ENCODE measurements at places on chromosomes 2 and 18.

DNA sequence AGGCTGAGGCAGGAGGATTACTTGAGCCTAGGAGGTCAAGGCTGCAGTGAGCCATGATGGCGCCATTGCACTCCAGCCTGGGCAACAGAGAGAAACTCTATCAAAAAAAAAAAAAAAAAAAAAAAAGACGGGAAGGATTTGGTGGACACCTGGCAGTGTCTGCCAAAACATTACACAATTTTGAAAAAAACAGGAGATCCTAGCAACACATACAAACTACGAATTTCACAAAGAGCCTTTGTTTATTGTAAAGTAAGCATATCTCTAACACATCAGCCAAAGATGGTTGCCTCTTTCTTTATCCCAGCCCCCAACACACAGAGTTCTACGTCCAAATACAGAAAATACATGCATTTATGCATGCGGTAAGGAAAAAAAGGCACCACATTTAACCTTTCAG lies 7.6 kb downstream of the GPR45 start:
- H3K27me3 ChIP-seq, result peaks cover 2% of the 10 kb centered on the region
- no peak overlapping the region for H3K27ac ChIP-seq
- no peak overlapping the region for H3K4me3 ChIP-seq
- no peaks in the 10 kb centered on the region for H3K36me3 ChIP-seq
- no peak for DNase-seq
- H3K4me1 ChIP-seq, result no peaks in the 10 kb centered on the region

- peak overlapping the region; percentile 94 for H3K4me3 ChIP-seq
- no peak for DNase-seq
- peak overlapping the region; percentile 93 for H3K27ac ChIP-seq
- H3K27me3 ChIP-seq, result peaks cover 11% of the 10 kb centered on the region
Observed at GRCh38 chr2:176268976-176269318, 295 bp upstream of the MTX2 start.

- no peak overlapping the region for H3K4me3 ChIP-seq
- no peak for DNase-seq
- no peak overlapping the region for H3K27ac ChIP-seq
- H3K36me3 ChIP-seq, result peaks cover 5% of the 10 kb centered on the region
- no peaks in the 10 kb centered on the region for H3K27me3 ChIP-seq
Observed at GRCh38 chr2:241224851-241225438, 36.5 kb downstream of the ANO7 start.

GRCh38 chr2:173077506-173078177 lies 2.0 kb downstream of the MAP3K20 start:
- H3K4me3 ChIP-seq, result peak overlapping the region; percentile 88
- peaks cover under 1% of the 10 kb centered on the region for H3K27me3 ChIP-seq
- no peak for DNase-seq
- H3K27ac ChIP-seq, result peak overlapping the region; percentile 96
- H3K4me1 ChIP-seq, result peaks cover 35% of the 10 kb centered on the region

DNA sequence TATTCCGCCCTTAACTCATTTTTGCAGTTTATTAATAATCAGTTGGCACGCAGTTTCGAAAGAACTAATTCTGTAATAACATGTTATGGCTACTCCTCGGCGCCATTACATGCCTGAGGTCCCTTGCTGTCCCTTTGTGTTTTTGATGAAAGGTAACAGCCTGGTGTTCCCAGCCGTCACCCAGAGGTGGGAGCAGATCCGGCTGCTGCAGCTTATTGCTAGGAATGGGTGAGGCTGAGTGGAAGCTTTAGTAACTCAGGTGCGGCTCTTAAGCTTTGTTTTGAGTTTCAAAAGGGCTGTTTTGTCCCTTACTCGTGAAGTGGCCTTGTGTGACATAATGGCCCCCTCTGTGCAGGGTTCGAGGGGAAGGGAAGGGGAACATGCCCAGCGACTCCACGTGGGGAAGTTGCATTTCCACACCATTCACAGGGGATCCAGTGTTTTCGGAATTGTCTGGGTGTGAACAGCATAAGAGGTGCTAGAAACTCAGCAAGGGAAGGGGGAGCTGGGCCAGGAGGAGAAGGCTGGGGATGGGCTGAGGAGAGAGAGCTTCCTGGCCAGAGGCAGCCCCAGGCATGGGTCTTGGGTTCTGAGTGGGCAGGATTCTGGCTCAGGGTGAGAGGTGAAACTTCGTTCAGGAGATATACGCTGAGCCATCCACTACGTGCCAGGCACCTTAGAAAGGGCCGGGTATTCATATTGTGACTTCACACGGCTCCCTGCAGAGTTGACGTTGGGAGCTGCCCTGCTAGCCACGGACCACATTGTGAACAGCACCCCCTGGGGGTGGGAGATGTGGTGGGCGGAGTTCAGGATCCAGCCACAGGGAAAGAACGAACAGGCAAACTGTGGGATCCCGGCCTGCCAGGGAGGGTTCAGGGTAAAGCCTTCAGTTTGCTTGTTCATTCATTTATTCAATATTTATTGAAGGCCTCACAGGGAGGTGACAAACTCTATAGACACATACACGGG lies 84.4 kb downstream of the TGOLN2 start:
- H3K27ac ChIP-seq, result no peak overlapping the region
- H3K4me3 ChIP-seq, result no peak overlapping the region
- no peaks in the 10 kb centered on the region for H3K36me3 ChIP-seq

GRCh38 chr2:126106006-126106405 lies 550.0 kb upstream of the GYPC start:
- no peak for DNase-seq
- H3K36me3 ChIP-seq, result no peaks in the 10 kb centered on the region
- no peak overlapping the region for H3K4me3 ChIP-seq
- H3K27me3 ChIP-seq, result no peaks in the 10 kb centered on the region

- peaks cover 8% of the 10 kb centered on the region for H3K27me3 ChIP-seq
- H3K36me3 ChIP-seq, result no peaks in the 10 kb centered on the region
- no peak overlapping the region for H3K27ac ChIP-seq
- H3K4me1 ChIP-seq, result no peaks in the 10 kb centered on the region
Observed at GRCh38 chr2:71494523-71495155, 41.3 kb downstream of the DYSF start.

GRCh38 chr2:15074751-15075700 lies 442.5 kb downstream of the LRATD1 start:
- H3K4me1 ChIP-seq, result no peaks in the 10 kb centered on the region
- H3K36me3 ChIP-seq, result no peaks in the 10 kb centered on the region
- H3K27ac ChIP-seq, result no peak overlapping the region
- no peak for DNase-seq
- no peak overlapping the region for H3K4me3 ChIP-seq

- peaks cover 16% of the 10 kb centered on the region for H3K27me3 ChIP-seq
- DNase-seq, result no peak
- no peaks in the 10 kb centered on the region for H3K4me1 ChIP-seq
- no peak overlapping the region for H3K27ac ChIP-seq
Observed at GRCh38 chr2:147135376-147135775, 709.5 kb upstream of the ACVR2A start.

GRCh38 chr2:24016376-24016761 lies 6.5 kb downstream of the MFSD2B start:
- H3K36me3 ChIP-seq, result no peaks in the 10 kb centered on the region
- peaks cover 7% of the 10 kb centered on the region for H3K27me3 ChIP-seq
- H3K4me1 ChIP-seq, result peaks cover 5% of the 10 kb centered on the region

DNA sequence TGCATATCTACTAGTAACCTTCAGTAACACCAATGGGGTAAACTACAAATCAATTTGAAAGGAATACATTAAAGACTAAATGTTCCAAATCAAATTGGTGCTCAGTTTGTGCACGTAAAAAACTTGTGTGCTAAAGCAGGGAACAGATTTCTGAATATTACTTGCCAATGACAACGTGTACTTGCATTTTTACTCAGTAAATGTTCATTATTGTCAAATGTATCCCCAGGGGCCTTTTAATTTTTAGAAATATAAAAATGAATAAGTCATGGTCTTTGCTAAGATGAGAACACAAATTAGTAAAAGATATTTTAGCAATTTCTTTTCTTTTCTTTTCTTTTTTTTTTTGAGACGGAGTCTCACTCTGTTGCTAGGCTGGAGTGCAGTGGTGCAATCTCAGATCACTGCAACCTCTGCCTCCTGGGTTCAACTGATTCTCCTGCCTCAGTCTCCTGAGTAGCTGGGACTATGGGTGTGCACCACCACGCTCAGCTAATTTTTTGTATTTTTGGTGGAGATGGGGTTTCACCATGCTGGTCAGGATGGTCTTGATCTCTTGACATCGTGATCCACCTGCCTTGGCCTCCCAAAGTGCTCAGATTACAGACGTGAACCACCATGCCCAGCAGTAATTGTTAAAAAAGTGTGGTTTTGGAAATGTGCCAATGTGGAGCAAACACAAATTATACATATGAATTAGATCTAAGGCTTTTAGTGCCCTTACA lies 52.6 kb downstream of the PMAIP1 start:
- no peak for DNase-seq
- no peak overlapping the region for H3K27ac ChIP-seq
- peak overlapping the region; percentile 45 for H3K4me3 ChIP-seq

- H3K27me3 ChIP-seq, result peaks cover 31% of the 10 kb centered on the region
- no peaks in the 10 kb centered on the region for H3K4me1 ChIP-seq
- no peak for DNase-seq
Observed at GRCh38 chr2:71240794-71241193, 13.9 kb upstream of the PAIP2B start.

- H3K27ac ChIP-seq, result no peak overlapping the region
- H3K4me3 ChIP-seq, result no peak overlapping the region
- no peak for DNase-seq
- H3K27me3 ChIP-seq, result peaks cover 44% of the 10 kb centered on the region
- H3K36me3 ChIP-seq, result no peaks in the 10 kb centered on the region
- H3K4me1 ChIP-seq, result no peaks in the 10 kb centered on the region
Observed at GRCh38 chr2:44935729-44936098, 5.8 kb upstream of the SIX3 start.

- H3K27ac ChIP-seq, result no peak overlapping the region
- H3K4me3 ChIP-seq, result no peak overlapping the region
- DNase-seq, result no peak
- no peaks in the 10 kb centered on the region for H3K36me3 ChIP-seq
- H3K27me3 ChIP-seq, result peaks cover 11% of the 10 kb centered on the region
- H3K4me1 ChIP-seq, result no peaks in the 10 kb centered on the region
Observed at GRCh38 chr2:85088921-85089320, 44.3 kb upstream of the TCF7L1 start.

DNA sequence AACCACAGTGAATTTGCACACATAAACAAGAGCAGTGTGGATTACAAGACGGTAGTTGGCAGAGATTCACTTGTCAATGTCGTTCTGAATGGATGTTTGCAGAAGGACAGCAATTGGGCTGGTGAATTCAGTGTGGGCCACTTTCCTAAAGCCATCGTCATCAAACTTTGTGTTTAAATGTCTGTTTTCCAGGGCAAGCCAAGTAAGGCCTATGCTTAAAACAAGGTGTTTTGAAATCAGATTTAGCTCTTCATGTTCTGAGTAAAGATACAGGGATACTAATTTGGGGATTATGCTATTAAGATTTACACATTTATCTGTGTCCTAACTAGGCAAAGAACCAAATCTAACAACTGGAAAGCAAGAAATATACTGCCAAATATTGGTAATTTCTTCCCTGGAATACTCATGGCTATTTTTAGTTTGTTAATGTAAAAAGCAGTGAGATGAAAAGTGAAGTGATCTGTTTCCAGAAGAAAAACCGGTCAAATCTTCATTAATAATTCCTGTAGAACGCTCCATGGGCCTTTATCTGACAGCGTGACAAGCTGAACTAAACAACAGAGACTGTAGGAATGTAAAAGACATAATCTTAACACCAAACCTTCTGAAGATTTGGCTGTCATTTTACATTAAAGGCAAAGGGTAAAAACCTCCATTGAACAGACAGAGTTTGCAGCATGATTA lies 175.7 kb downstream of the ICOS start:
- H3K27me3 ChIP-seq, result peaks cover 9% of the 10 kb centered on the region
- H3K4me3 ChIP-seq, result peak overlapping the region; percentile 86
- H3K36me3 ChIP-seq, result no peaks in the 10 kb centered on the region

- no peak for DNase-seq
- H3K4me1 ChIP-seq, result no peaks in the 10 kb centered on the region
- H3K4me3 ChIP-seq, result no peak overlapping the region
- no peak overlapping the region for H3K27ac ChIP-seq
Observed at GRCh38 chr2:104236491-104236890, 617.4 kb upstream of the POU3F3 start.

Measured in natural killer cell treated with Interleukin-12 subunit alpha and Interleukin-12 subunit beta and Interleukin-15 and Interleukin-18, amount 100 ng/mL, for 72 hours (primary cell).